ENCODE measurements at places on chromosomes 3 and 15.
A peak's percentile ranks its signal among the peaks of the same experiment; 100 is the strongest.

DNA sequence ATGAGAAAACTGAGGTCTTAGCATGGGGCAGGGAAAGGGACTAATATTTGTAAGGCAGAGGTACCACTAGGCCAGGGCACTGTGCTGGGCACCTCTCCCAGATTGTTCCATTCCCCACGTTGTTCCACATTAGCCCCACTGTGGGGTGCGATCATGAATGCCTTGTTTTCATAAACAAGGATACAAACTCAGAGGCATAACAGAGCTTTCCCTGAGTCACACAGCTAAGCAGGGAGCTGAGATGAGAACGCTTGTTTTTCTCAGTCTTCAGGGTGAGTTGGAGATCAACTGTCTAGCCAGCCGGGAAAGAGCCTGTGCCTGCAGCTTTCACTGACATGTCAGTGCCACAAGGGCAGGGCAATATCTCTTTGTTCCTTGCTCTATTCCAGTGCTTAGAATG is 47.9 kb upstream of the ITGA11 start:
- no peak for DNase-seq

DNA sequence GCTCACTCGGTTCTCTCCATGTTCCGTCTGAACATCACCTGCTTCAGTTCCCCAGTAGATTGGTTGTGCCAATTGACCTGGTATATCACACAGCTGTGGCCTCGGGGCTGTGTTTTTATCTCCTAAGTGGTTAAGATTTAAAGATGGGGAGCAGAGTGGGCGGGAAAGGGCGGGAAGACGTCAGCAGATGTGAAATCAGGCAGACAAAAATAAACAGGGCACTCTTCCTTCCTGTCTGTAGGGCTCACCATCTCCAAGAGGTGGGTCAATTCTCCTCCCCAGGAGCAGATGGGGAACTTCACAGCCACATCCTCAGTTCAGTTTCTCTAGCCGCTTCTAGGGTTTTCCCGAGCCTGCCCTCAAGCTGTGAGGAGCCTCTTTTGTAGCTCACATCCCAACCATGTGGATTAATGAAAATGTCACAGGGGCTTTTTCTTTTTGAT is 26.8 kb upstream of the LIMD1 start:
- peak; percentile 36 for DNase-seq

- no peak for DNase-seq
Measured at GRCh38 chr3:113495035-113495434, 19.9 kb downstream of the SPICE1 start.

GRCh38 chr3:5016211-5017161 is 37.2 kb downstream of the BHLHE40 start:
- DNase-seq: peak; percentile 38

DNA sequence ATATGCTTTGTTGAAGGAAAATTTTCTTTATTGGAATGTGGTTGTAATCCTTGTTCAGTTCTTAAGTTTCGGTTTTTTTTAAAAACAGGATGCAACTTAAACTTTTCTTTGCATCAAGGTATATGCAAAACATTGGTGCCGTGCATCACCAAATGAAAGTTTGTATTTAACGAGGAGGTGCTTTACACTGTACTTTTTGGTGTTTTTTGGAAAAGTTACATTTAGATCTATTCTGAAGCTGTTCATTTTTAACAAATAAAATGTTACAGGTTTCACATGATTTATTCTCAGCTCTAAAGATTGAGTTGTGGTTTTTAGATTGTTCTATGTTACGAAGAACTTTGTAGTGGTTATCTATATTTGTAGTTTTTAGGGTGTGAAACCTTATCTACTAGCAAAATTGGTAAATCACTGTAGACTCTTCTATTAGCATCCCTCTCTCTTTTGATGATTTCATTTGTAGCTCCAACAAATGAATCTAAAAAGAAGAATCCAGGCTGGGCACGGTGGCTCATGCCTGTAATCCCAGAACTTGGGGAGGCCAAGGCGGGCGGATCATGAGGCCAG is 7.0 kb upstream of the LRCH3 start:
- DNase-seq: no peak

- no peak for DNase-seq
Measured at GRCh38 chr3:99505200-99505599, 133.2 kb upstream of the COL8A1 start.

- no peak for DNase-seq
Measured at GRCh38 chr15:40081691-40082194, 26.9 kb downstream of the BMF start.

- no peak for DNase-seq
Measured at GRCh38 chr3:156109989-156110388, 10.4 kb upstream of the KCNAB1 start.

DNA sequence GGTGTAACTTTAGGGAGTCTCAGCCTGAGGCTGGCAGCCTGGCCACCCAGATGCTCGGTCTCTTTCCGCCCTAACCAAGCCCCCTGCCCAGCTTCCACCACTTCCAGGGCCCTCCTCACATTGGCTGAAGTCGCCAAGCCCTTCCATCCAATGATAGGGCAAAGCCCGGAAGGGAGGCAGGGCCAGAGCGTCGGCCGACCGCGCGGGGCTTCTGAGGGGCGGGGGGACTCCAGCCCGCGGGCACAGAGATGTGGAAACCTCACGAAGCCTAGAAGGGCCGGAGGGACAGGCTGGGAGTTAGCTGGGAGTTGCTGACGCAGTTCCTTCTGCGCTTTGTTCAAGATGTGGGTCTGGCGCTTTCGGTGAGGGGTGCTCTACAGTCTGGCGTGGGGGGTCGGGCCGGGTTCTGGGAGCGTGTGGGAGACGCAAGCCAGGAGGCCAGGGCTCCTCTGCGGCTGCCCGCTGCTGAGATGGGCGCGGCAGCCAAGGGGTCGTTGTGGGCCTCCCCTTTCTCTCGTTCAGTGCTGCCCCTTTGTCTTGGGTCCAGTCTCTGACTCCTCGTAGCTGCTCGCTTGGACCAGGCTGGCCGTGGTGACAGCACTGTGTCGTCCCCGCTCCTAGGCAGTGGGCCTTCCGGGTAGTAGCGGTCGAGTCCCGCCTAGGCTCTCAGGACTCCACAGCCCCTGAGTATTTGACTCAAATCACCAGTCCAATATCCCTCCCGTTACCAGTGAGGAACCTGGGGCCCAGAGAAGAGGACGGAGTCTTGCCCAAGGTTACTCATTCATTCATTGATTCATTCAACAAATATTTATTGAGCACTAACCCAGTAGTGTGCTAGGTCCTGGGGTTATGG is at the start of gene ZNF660:
Gene ZNF660 (plus strand): TSS at position 319 of the 856 bp plus-strand sequence. CDS start 9,230 bp downstream, outside the sequence.
- DNase-seq: peak; percentile 38
